ENCODE measurements at places on chromosomes 2 and 18.

GRCh38 chr2:60555783-60556139 is 2.3 kb upstream of the BCL11A start:
- no peak for DNase-seq

- DNase-seq, result no peak
These were observed 123.2 kb downstream of the B3GNT2 start for GRCh38 chr2:62319070-62319469.

- no peak for DNase-seq
These were observed 4.6 kb upstream of the ARID5A start for GRCh38 chr2:96531872-96532505.

- no peak for DNase-seq
These were observed 57.3 kb upstream of the CREB1 start for GRCh38 chr2:207472343-207473048.

- DNase-seq, result no peak
These were observed 192.8 kb downstream of the PTGR3 start for GRCh38 chr18:75016025-75016717.

DNA sequence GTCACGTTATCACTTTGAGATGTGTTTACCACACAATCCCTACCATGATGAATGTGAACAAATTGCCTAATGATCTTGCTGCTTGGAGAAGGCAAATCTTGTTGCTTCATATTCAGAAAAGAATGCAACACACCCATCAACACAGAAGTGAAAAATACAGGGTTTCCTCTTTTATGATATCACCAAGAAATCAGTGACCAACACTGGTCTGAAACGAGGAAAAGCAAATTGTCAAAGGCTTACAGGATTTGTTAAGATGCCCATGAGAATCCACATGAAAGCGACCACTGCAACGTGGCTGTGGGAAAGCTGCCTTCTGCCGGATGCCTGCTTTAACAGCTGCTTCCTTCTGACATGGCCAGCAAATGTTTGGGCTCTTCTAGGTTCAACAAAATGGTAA is 397.6 kb upstream of the LRATD1 start:
- DNase-seq, result no peak

- no peak for DNase-seq
These were observed 24.3 kb downstream of the OSBPL1A start for GRCh38 chr18:24373328-24373727.

DNA sequence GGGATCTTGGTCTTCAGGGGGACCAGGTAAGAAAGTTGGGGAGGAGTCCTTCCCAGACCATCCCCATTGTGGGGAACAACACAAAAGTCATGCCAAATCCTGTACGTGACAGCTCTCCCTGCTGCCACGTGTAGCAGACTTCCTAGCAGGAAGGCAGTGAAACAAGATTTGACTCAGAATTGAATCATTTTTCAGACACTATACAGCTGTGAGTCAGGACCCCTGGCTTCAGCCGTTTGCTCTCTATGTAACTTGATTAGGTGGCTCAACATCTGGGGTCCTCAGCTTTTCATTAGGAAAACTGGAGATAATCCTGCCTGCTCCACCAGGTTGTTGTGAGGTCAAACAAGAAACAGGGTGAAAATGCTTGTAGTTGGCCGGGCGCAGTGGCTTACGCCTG is 32.9 kb upstream of the PDCL3 start:
- DNase-seq, result no peak

- no peak for DNase-seq
These were observed 16.5 kb downstream of the RNF149 start for GRCh38 chr2:101291973-101292372.

DNA sequence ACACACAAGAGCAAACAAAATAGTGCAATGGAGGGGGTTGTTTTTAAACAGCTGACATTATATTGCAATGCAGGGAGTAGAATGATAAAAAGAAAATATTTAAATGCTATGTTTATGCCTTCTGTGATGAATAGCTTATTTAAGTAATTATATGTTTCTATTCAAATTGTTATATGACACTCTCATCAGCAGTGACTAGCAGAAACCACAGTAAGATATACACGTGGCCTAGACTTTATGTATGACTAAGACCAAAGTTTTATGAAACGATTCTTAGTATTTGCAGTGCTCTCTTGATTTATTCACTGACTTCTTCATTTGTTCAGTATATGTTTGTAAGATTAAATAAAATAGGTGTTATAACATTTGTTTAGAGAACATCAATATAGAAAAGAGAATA is 26.1 kb upstream of the C1D start:
- DNase-seq, result no peak

- no peak for DNase-seq
These were observed 342.8 kb downstream of the EIPR1 start for GRCh38 chr2:3034856-3035255.

DNA sequence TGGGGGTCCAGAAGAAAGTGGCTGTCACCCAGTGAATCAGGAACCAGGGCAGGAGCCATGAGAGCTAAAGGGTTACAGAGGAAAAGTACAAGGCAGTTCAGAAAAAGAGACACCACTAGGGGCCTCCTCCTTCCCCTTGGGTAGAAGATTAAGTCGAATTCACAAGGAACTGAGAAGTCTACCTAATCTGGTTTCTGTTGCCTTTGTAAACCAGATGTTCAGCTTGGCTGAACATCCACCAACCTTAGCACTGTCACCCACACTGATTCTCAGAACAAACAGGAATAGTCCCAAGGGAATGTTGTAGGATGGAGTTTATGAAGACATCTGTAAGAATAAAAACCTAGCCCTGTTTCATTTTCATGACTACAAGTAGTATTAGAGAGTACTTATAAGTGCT is 90.4 kb upstream of the NOSTRIN start:
- DNase-seq, result no peak

GRCh38 chr18:24910221-24910620 is 441.7 kb downstream of the ZNF521 start:
- DNase-seq, result no peak

GRCh38 chr18:79507546-79508480 is 112.1 kb downstream of the NFATC1 start:
- DNase-seq, result no peak

DNA sequence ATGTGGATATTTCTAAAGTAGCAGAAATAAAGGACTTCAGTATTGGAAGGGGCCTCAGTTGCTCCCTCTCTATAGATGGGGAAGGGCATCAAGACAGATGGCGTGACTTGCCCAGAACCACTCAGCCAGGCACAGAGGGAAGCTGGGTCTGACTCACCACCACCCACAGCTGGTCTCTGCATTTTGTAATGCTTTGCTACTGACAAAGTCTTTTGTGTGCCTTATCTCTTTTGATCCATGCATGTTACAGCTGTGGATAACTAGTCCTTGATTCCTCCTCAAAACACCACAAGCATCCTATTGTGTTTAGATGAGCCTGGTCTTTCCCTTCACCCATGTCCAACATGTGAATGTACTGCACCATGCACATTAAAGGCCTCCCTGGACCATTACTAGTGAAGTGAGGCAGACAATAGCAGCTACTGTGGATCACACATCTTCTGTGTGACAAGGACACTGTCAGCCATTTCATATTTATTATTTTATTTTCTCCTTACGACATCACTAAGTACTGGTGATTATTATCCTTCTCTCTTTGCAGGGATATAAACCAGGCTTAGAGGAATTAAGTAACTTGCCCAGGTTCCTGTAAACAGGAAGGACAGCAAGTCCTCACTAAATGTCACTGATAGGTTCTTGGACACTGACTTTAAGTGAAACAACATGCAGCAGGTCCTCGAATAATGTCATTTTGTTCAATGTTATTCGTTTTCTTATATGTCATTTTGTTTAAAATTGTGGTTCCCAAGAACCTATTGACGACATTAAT is 29.6 kb upstream of the IL37 start:
- no peak for DNase-seq

- peak; percentile 94 for DNase-seq
These were observed 78.1 kb downstream of the AAK1 start for GRCh38 chr2:69565431-69565839.

DNA sequence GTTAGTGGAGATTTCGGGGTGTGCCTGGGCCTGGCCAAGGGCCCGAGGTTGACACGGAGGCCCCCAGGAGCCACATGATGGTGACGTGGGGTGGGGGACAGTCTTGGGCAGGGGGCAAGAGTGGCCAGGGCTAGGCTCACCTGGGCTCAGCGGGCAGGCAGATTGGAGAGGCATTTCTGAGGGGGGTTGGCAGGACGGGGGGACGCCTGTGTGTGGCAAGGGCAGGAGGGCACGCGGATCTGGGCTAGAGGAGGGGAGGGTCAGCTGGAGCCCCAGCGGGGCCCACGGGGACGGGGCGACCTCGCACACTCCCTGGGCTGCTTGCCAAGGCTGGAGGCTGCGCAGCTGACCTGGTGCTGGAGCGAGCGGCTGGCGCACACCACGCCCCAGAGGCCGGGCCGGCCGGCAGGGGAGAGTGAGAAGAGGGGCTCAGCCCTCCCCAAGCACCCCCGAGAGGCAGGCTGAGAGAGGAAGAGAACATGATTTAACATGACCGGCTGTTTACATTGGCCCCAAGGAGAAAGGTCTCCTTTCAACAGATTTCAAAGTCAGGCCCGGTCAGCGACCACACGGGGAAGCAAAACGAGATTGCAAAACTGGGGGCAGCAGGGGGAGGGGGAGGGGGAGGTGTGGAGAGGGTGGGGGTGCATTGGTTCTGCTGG is 38.0 kb upstream of the SNED1 start:
- DNase-seq, result no peak

GRCh38 chr2:231714639-231715498 is 6.5 kb downstream of the PTMA start:
- peak; percentile 96 for DNase-seq

- DNase-seq, result no peak
These were observed 56.8 kb downstream of the TWIST2 start for GRCh38 chr2:238904716-238905115.

DNA sequence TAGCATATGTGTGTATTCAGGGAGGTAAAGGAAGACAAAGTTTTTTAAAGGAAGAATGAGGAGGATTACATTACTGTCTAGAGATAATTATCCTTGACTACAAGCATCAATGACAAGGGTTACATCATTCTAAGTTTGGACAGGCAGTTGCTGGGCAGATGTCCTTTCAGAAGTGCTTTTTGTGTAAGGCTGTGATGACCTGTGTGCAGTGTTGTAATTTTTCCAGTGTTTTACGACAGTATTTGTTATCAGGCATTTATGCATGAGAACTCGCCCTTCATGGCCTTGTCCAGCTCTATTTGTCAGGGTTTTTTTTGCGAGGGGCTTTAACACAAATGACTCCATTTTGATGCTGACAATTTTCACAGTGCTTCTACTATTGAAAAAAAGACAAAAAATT is 658.3 kb upstream of the NXPH2 start:
- no peak for DNase-seq

DNA sequence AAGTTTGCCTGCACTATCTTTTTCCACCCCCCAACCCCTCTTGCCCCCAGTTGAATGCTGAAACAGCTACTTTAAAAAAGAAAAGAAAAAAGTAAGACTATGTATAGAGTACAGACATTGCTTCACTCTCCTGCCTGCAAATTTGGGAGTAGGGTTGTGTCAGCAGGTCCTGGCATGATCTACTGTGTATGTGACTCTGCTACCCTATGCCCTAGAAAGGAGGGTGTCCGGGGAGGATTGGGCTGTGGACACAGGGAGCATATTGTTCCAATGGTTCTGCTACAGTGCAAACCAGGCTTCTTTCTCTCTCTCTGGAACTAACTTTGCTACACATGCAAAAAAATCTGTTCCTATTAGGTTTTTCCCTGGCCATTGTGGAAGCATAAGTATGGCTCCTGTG is 9.9 kb upstream of the ZEB2 start:
- DNase-seq, result no peak

DNA sequence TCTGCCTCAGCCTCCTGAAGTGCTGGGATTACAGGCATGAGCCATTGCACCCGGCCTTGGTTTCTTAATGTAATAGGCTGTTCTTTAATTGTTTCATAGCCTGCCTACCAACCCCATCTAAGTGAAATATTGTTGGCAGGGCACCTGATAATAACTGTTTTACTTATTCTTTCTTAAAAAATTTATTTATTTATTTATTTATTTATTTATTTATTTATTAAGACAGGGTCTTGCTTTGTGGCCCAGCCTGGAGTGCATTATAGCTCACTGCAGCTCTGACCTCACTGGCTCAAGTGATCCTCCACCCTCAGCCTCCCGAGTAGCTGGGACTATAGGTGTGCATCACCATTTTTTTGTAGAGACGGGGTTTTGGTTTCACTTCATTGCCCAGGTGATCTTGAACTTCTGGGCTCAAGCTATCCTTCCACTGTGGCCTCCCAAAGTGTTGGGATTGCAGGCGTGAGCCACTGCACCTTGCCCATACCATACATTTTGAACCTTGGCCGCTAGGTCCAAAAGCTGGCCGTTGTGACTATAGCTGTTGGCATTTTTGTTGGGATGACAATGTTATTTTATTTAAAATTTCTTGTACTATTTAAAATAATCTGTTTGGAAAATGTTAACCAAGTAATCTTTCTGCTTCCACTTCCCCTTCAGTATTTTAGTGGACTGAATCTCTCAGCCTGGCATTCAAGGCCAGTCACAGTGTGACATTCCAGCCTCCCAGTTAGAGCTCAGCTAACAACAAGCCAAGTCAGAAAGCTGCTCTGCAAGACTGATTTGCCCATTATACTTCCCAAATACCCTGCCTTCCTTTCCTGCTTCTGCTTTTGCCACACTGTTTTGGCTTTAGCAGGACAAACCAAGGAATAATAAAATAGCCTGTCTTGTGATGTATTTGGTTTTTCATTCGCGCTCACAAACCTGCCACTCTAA is 52.4 kb downstream of the BABAM2 start:
- no peak for DNase-seq

DNA sequence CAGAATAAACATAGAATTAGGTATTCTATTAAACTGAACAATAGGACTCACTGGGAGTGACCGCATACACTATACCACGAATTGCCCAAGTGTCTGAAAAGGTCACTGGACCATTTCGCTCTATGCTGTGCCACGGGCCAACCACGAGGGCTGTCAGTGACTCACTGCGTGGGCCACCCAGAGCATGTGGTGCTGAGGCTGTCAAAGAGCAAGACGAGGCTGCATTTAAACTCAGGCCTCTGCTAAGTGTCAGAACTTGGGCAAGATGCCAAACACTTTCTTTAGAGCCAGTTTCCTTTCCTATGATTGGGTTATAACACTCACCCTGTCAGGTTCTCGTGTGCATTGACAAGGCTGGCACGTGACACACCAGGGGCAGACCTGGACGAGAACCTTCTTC is 97.5 kb downstream of the SH3YL1 start:
- no peak for DNase-seq

GRCh38 chr2:72271276-72271614 is 123.6 kb upstream of the CYP26B1 start:
- DNase-seq, result no peak

GRCh38 chr2:191187105-191187829 is 36.5 kb upstream of the STAT4 start:
- no peak for DNase-seq

DNA sequence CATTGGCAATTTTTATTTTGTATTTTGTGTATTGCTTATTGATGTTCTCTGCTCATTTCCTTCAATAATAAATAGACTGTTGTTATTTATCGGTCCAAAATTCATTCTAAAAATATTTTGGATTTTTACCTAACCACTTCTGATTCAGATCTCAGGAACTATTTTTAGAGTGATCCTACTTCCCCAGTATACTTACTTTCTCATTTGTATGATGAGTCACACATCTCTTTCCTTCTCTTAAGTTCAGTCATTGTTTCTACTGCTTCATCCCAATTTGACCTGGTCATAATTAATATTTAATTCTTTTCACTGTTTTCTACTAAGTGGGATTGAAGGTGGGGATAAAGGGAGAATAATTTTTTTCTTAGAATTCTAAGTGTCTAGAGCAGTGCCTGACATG is 75.1 kb downstream of the AGPS start:
- no peak for DNase-seq

Measured in H1 (cell line).